Glomerular endothelial cell (primary cell): ENCODE measurements at places on chromosomes 2 and 18. TPM values are rescaled to one million over a fixed set of nuclear protein-coding genes. Genes with fewer than 3 reads are reported as not detected.

DNA sequence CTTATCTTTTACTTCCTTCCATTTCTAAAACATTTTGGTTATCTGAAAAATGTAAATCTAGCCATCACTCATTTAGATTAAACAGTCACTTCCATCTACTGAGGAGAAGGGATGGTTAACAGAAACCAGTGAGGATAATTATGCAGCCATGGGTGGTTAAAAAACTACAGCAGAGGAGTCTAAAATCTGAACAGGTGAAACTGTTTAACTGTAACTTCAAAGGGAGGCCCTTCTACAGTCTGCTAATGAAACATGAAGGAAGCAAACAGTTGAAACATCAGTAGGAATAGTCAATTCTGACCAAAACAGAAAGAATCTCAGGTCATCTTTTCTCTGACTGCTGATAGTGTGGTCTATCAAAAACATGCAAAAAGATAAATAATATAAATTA lies 71.0 kb downstream of the DTNB start:
- no peak for DNase-seq

- DNase-seq: no peak
Observed at GRCh38 chr2:115190459-115190858, 748.0 kb downstream of the DPP10 start.

The RBM44 gene
- total RNA-seq: 0.05 and 0.18 TPM in 2 replicates

GRCh38 chr2:97749581-97749980 lies 36.2 kb downstream of the ZAP70 start:
- no peak for DNase-seq

The CCDC148 gene
- total RNA-seq: 0.35 and 1.2 TPM in 2 replicates

The ABCB11 gene
- 0.18 TPM in 1 of 2 replicates, not detected in the other for total RNA-seq

- no peak for DNase-seq
Observed at GRCh38 chr2:217996361-217996760, 6.4 kb downstream of the TNS1 start.

DNA sequence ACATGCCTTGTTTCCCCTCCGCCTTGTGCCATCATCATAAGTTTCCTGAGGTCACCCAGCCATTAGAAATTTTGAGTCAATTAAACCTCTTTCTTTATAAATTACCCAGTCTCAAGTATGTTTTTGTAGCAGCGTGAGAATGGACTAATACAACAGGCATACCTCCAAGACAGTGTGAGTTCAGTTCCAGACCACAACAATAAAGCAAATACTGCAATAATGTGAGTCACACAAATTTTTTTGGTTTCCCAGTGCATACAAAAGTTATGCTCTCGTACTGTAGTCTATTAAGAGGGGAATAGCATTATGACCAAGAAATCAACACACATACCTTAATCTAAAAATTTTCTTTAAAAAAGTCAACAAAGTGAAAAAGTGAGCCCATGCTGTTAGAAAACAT lies 217.2 kb downstream of the NR4A2 start:
- no peak for DNase-seq
